Activated naive CD4-positive, alpha-beta T cell treated with anti-CD3 and anti-CD28 coated beads, Interleukin-2, amount 50 U/mL, for 72 hours (primary cell): ENCODE measurements at places on chromosomes 5 and 9. TPM values are rescaled to one million over a fixed set of nuclear protein-coding genes. Genes with fewer than 3 reads are reported as not detected.

Gene TSSK1B
- not detected for total RNA-seq

Gene DRD1
- not detected for total RNA-seq

Gene DOLK
- 5.6 TPM for total RNA-seq

Gene ADAMTSL2
- total RNA-seq: 0.11 TPM

Gene SLC45A2
- total RNA-seq: not detected

Gene CTSV
- total RNA-seq: 2.6 TPM

Gene SPINK1
- total RNA-seq: not detected

Gene IL31RA
- total RNA-seq: 0.89 TPM

Gene FUBP3
- total RNA-seq: 38.7 TPM

Gene HAVCR2
- 52.2 TPM for total RNA-seq

Gene NR5A1
- not detected for total RNA-seq

Gene NEUROG1
- not detected for total RNA-seq

Gene FOXI1
- total RNA-seq: not detected

Gene RORB
- total RNA-seq: not detected

Gene TMOD1
- total RNA-seq: 1.5 TPM

Gene LYRM7
- total RNA-seq: 11.3 TPM

Gene NAIF1
- 12.7 TPM for total RNA-seq

Gene DCAF10
- 17.4 TPM for total RNA-seq

Gene CTXN3
- not detected for total RNA-seq

Gene THBS4
- 2.0 TPM for total RNA-seq

Gene GNE
- 10.0 TPM for total RNA-seq

Gene NTRK2
- 0.21 TPM for total RNA-seq

Gene PCDHGA5
- 0.09 TPM for total RNA-seq

Gene DDX4
- total RNA-seq: not detected

Gene FREM1
- total RNA-seq: 0.23 TPM

Gene N4BP3
- 5.7 TPM for total RNA-seq

Gene ARL10
- 3.1 TPM for total RNA-seq

Gene TTC39B
- 34.2 TPM for total RNA-seq

Gene CARD6
- total RNA-seq: 2.8 TPM

Gene IGFBPL1
- total RNA-seq: not detected
